ENCODE measurements at places on chromosomes 6 and 20.

GRCh38 chr6:166026586-166027126 lies 141.0 kb downstream of the TBXT start:
- no peaks in the 10 kb centered on the region for H3K4me1 ChIP-seq
- no peak overlapping the region for H3K4me3 ChIP-seq
- DNase-seq, result no peak

- H3K4me1 ChIP-seq, result no peaks in the 10 kb centered on the region
- DNase-seq, result no peak
- no peak overlapping the region for H3K4me3 ChIP-seq
These were observed 128.0 kb downstream of the RFPL4B start for GRCh38 chr6:112475083-112475482.

GRCh38 chr6:36358226-36358915 lies 21.7 kb upstream of the BNIP5 start:
- no peak overlapping the region for H3K27ac ChIP-seq
- no peak overlapping the region for H3K4me3 ChIP-seq
- peaks cover 9% of the 10 kb centered on the region for H3K4me1 ChIP-seq
- H3K27me3 ChIP-seq, result no peaks in the 10 kb centered on the region
- H3K36me3 ChIP-seq, result no peaks in the 10 kb centered on the region

GRCh38 chr6:56255349-56255748 lies 8.0 kb upstream of the COL21A1 start:
- no peaks in the 10 kb centered on the region for H3K27me3 ChIP-seq
- H3K27ac ChIP-seq, result no peak overlapping the region
- no peaks in the 10 kb centered on the region for H3K36me3 ChIP-seq
- no peaks in the 10 kb centered on the region for H3K4me1 ChIP-seq
- H3K4me3 ChIP-seq, result no peak overlapping the region

DNA sequence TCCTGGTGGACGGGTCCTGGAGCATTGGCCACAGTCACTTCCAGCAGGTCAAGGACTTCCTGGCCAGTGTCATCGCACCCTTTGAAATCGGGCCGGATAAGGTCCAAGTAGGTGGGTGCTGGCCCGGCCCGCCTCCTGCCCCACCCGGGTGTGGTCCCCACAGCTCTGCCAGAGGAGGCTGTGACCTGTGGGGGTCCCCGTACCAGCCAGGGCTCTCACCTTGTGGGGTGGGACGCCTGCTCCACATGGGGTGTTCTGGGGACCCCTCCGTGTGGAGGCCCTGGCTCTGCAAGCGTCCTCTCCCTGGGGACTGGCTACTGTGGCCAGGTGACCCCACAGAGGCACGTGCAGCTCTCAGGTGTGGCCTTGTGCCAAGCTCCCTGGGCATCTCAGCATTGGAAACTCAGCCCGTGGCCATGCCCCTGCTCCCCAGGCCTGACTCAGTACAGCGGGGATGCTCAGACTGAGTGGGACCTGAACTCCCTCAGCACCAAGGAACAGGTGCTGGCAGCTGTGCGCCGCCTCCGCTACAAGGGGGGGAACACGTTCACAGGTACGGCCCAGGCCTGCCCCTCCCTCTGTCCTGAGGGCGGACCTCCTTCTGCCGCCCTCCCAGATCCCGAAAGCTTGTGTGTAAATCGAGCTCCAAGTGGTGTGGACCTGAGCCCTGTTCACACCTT lies 14.7 kb downstream of the COL20A1 start:
- H3K4me1 ChIP-seq, result no peaks in the 10 kb centered on the region
- no peak overlapping the region for H3K4me3 ChIP-seq
- H3K27me3 ChIP-seq, result peaks cover 79% of the 10 kb centered on the region
- H3K36me3 ChIP-seq, result no peaks in the 10 kb centered on the region
- H3K27ac ChIP-seq, result no peak overlapping the region
- DNase-seq, result no peak

- no peaks in the 10 kb centered on the region for H3K36me3 ChIP-seq
- peaks cover 11% of the 10 kb centered on the region for H3K4me1 ChIP-seq
- H3K27me3 ChIP-seq, result no peaks in the 10 kb centered on the region
These were observed 29.5 kb downstream of the SNX5 start for GRCh38 chr20:17938871-17939619.

DNA sequence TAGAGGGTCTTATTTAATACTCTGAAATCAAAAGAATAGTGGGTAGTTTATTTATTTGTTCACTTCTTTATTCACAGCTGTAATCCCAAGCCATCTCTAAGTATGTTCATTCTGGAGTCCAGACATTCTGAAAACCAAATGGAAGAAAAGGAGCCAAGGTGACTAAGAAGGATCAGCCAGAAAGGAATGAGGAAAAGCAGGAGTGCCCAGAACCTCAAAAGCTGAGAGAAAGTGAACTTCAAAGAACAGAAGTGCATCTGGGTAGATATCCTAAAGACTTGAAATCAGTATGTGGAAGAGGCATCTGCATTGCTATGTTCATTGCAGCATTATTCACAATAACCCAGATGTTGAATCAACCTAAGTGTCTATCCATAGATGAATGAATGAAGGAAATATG lies 94.8 kb downstream of the VIP start:
- no peaks in the 10 kb centered on the region for H3K4me1 ChIP-seq
- H3K27ac ChIP-seq, result no peak overlapping the region
- H3K4me3 ChIP-seq, result no peak overlapping the region
- no peaks in the 10 kb centered on the region for H3K36me3 ChIP-seq

GRCh38 chr6:160730911-160731310 lies 28.9 kb downstream of the PLG start:
- no peaks in the 10 kb centered on the region for H3K4me1 ChIP-seq
- H3K4me3 ChIP-seq, result no peak overlapping the region
- H3K27me3 ChIP-seq, result no peaks in the 10 kb centered on the region
- H3K36me3 ChIP-seq, result no peaks in the 10 kb centered on the region

DNA sequence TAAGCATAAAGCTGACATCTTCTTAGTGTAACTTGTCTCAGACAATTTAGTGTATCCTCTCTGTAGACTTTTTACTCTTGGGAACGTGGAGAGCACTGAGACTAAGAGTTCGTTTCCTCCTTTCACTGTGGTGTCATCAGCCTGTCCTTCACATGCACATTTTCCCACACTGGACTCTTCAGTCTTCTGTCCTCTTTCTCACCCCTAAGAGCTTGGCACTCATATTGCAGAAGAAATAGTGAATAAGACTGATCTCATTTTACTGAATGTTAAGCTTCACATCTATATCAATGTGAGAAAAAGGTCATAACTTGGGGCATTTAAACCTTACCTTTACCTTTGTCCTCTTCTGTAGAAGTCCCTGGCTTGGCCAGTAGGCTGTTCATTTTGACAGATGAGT lies 25.6 kb downstream of the FUCA2 start:
- no peak overlapping the region for H3K4me3 ChIP-seq
- no peaks in the 10 kb centered on the region for H3K4me1 ChIP-seq
- H3K27ac ChIP-seq, result no peak overlapping the region
- DNase-seq, result no peak

GRCh38 chr6:157322792-157323254 lies 496 bp downstream of the TMEM242 start:
- peaks cover 11% of the 10 kb centered on the region for H3K4me1 ChIP-seq
- H3K27me3 ChIP-seq, result peaks cover 3% of the 10 kb centered on the region
- peaks cover 7% of the 10 kb centered on the region for H3K36me3 ChIP-seq

- H3K36me3 ChIP-seq, result no peaks in the 10 kb centered on the region
- no peaks in the 10 kb centered on the region for H3K27me3 ChIP-seq
- DNase-seq, result no peak
- no peak overlapping the region for H3K4me3 ChIP-seq
These were observed 43.3 kb upstream of the CTAGE9 start for GRCh38 chr6:131754088-131754487.

- peaks cover 2% of the 10 kb centered on the region for H3K36me3 ChIP-seq
- peaks cover 10% of the 10 kb centered on the region for H3K4me1 ChIP-seq
- no peak for DNase-seq
- no peak overlapping the region for H3K27ac ChIP-seq
- no peak overlapping the region for H3K4me3 ChIP-seq
- peaks cover 10% of the 10 kb centered on the region for H3K27me3 ChIP-seq
These were observed 22.0 kb upstream of the SYNJ2 start for GRCh38 chr6:157959451-157960227.
